Stimulated activated CD8-positive, alpha-beta memory T cell treated with anti-CD3 and anti-CD28 coated beads, Interleukin-12 subunit alpha, Interleukin-12 subunit beta, amount 100 ng/mL, for 1 hour (primary cell): ENCODE measurements at places on chromosomes 5 and 9.

- DNase-seq = no peak
Measured at GRCh38 chr5:89573345-89573744, 690.4 kb upstream of the MEF2C start.

DNA sequence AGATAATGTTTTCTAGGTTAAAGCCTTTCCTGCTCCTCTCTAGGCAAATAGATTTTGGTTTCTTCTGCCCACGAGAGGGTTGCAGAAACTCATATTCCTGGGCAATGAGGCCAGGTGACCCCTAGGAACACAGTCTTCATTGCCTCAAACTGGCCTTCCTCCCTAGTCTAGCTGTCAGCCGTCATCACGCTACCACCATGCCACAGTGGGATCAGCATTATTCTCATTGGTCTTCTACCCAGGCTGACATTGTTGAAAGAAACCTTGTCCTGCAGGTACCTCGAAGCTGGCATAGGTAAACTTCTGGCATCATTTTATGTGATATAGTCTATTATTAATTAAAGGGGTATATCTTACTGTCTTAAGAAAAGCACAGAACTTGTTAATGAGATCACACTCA is 51.1 kb downstream of the ELL2 start:
- no peak for DNase-seq

- no peak for DNase-seq
Measured at GRCh38 chr5:170426149-170426767, 37.1 kb upstream of the KCNMB1 start.

GRCh38 chr5:96022971-96023370 is 61.3 kb upstream of the ELL2 start:
- no peak for DNase-seq
